Activated T-cell treated with anti-CD3 and anti-CD28 coated beads for 4 hours (primary cell): ENCODE measurements at places on chromosomes 1 and 21.

DNA sequence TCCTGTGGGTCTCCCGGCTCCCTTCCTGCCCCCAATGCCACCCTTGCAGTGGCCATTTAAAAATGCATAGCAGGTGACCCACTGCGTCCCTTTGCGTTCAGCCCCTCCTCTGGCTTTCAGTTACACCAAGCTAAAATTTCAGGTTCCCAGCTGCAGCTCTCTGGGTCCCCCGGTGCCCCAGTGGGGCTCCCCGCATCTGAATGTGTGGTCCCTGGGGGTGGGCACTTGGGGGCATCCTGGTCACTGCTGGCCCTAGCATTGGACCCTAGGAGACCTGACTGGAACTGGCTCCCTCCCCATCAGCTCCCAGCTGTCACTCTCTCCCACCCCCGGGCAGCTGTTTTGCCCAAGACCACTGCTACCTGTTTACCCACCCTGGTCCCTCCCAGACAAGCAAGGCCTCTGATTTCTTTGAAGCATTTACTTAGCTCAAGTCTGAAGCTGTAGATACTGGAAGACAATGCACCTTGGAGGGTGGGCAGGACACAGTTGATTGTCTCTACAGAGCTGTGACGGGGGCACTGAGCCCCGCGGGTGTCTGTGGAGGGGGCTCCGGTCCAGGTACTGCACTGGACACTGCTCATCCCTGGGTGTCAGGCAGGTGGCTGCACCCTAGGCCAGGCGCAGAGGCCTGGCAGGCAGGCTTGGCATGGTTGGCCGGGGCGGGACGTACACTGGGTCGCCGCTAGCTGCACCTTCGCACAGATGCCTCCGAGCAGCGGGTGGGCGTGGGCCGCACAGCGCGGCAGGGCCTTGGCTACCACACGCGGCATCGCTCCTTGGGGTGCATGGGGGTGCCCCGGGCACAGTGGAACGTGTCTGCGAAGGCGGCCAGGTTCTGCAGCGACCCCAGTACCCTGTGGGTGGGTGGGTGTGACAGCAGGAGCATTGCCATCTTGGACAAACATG, 3.9 kb downstream of the PRXL2B start:
- DNase-seq: no peak

- no peak for DNase-seq
Observed at GRCh38 chr1:26786437-26787380, 1.0 kb upstream of the PIGV start.

DNA sequence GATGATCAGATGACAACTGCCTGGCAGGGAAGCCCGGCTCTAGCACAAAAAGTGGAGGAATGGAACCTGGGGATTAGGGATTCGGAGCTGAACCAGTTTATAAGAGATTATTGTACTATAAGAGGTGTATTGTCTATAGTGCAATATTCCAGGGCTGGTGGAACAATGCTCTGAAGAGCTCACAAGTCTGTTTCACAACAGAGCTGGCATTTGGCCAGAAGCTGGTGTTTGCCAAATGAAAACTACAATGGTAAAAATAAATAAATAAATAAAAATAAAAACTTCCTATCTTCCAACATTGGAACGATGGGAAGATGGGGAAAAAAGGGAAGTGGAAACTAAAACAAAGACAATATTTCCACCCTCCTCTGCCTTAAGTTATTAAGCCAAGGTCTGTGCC, 73.5 kb downstream of the CHODL start:
- no peak for DNase-seq

DNA sequence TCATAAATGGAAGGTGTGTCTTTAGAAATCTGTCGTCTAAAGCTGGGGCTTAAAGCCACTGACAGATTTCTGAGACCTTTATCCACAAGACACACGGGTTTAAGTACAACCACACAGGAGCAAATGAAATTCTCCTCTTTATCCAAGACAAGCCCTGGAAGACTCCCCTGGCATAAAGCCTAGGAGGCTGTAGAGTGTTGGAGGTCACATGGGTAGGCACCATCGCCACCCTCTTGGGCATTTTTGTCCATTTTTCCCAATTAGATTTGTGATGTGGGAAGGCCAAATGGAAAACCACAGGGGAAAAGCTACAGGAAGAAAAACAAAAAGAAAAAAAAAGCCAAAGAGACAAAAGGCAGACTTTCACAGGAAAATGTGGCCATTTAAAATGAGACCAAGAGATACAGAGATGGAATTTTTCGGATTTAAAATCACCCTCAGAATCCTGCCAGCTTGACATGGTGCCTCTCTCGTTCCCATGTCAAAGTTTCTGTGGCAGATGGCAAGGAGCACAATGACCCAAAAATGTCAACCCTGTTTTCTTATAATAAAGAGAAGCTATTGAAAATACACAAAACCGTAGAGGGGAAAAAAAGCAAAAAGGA, 91.9 kb downstream of the PLD5 start:
- no peak for DNase-seq

GRCh38 chr1:51236531-51237350, 668 bp downstream of the RNF11 start:
- DNase-seq: peak; percentile 14
